ENCODE measurements at places on chromosomes 13 and 19.

DNA sequence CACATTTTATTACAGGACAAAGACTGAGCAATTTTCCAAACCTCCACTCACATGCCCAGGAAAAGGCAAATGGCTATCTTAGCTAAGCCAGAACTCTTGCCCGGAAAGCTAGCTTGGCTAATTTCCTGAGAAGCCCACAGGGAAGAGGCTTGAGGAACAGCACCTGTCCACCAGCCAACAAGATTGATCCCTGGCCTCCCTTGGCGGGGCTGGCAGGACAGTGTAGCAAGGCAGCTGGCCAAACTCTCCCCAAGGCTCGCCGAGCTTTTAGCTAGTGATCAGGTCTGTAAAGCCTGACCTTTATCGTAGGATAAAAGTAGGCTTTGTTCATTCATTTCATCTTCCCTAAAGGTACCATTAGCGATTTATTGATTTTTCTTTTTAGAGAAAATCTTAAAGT is 101.4 kb downstream of the UQCRFS1 start:
- no peak for DNase-seq

- DNase-seq, result no peak
Measured at GRCh38 chr13:25881971-25882451, 169.8 kb downstream of the SHISA2 start.

DNA sequence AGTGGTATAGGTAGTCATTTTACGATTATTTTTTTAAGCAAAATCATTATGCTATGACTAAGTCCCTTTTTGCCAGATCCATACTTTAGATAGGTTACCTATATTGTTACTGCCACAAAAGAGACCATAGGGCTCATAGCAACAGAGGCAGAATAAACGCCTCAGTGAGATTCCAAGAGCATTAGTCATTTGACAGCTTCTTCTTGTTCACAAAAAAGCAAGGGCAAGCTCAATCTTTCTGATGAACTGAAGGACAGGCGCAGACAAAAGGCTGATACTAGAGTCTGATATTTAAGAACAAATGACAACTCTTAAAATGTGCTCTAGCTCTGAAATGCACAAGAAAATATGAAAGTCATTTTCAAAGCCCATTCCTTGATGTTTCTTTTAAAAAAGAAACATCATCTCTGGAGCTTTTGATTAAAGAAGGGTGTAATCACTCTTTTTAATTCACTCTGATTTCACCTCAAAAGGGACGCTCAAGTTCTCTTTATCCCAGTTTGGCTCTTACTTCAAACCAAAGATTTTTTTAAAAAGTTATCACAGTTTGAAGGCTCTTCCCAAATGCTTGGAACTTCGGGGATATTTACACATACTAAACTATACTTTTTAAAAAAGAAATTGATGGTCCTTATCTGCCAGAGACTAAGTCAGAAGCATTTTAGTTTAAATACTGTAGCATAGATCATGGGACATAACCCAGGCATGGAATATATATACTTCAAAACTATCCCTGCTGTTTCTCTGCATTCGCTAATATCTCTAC is 187.2 kb downstream of the EFNB2 start:
- DNase-seq, result no peak

GRCh38 chr13:106161146-106161545 is 374.3 kb downstream of the EFNB2 start:
- DNase-seq, result no peak

GRCh38 chr13:98542568-98543377 is 34.1 kb downstream of the STK24 start:
- no peak for DNase-seq

DNA sequence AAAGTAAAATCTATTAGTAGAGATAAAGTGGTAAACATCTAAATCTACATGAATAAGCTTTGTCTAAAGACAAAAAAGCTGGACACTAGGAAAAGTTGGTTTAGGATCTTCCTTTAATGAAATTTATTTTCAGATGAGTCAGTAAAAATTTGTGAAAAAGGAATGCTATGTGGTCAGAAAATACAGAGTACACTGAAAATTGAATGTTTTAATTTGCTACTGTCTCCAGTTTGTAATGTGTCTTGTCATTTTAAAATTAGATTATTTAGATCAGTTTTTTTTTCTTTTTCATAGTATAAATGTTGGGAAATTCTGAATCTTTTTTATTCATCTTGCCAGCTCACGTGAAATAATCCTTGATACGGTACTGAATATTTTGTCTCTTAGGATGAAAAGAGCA is 56.9 kb downstream of the SLITRK6 start:
- no peak for DNase-seq

DNA sequence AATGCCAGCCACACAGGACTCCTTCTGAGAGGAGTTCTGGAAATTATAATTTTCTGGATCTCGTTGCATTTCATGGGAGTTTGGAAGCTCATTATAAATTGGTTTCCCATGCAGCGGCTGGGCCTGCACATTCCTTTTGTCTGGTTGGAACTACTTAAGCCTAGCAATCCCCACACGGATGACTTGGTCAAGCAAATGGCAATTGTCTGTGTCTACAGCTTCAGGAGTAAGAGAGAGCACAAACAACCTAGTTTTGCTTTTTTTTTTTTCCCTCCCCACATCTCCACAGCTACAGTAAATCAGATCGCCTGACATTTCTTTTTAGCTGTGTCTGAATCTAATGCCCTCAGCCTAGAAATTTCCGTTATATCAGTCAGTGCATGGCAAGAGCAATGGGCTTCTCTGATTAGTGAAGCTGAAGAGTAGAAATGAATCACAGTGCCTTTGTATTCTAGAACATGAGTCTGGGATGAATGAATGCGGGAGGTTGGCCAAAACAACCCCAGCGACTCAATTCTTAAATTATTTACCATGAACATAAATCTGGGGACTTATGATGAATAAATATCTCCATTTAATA is 15.1 kb downstream of the PCDH8 start:
- DNase-seq, result no peak

All from activated CD8-positive, alpha-beta memory T cell treated with anti-CD3 and anti-CD28 coated beads for 4 hours (primary cell).